Left ventricle myocardium superior (tissue), 1 donor: ENCODE measurements at places on chromosomes 4 and X.

DNA sequence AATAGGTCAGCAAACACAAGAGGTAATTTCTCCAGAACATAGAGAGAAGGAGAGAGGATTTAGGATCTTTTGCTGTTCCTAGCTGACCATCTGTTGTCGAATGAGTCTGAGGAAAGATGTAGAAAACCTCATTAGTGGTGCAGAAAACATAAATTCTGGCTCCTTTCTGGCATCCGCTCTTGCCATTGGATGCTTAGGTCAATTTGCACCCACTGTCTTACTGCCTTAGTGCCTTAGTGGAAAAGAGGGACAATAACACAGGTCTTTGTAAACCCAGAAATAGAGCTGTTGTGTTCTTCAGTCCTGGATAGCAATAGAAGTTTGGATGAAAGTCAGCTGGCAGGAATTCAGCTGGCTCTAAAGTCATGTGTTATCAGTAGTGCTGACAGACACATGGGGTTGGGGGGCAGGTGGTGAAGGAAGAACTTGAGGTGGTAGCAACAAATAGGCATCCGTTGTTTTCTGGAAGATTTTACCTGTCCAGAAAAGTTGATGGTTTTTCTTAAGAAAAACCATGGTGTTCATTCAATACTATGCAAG lies 78.2 kb downstream of the GLRA2 start:
- DNase-seq, result no peak

DNA sequence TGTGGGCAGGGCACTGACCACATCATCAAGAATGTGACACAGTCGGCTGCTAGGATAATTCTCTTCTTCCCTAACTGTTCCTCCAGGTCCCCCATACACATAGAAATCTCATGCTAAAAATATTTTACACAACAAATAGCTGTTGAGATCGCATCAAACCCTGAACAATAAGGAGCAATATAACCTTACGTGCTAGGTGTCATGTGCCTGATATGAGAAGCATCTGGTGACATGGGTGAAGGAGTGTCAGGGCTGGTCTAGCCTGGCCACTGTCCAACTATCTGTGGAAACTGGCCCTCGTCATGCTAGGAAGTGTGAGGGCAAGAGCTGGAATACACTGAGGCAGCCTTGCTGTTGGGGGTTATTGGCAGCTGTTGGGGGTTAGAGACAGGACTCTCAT lies 167.3 kb upstream of the PGRMC2 start:
- no peak for DNase-seq

- peak; percentile 54 for DNase-seq
Observed at GRCh38 chrX:67544281-67545035, 637 bp downstream of the AR start.

DNA sequence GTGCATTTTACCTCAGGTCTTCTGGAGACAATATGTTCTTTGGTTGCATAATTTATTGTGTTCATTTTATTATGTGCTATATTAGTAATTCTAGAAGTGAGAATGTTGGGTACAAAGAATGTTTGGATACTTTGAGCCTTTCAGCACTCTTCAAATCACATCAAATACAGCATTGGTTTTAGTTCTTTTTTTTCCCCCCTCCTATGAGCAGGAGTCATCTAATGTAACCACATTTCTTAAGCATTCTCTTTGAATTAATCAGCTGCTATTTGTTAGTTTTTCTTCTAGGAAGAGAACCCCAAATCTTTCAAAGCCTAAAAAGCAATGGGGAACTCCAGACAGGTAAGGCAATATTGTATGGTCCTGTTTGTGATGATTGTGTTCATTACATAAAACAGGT lies 46.7 kb downstream of the ARL9 start:
- no peak for DNase-seq

GRCh38 chrX:13934731-13935130 lies 95.0 kb downstream of the GEMIN8 start:
- DNase-seq, result no peak

- DNase-seq, result no peak
Observed at GRCh38 chr4:146267826-146268225, 53.5 kb downstream of the REELD1 start.

- DNase-seq, result no peak
Observed at GRCh38 chr4:101177154-101177553, 170.2 kb downstream of the PPP3CA start.
